Fibroblast of upper back skin (primary cell): ENCODE measurements at places on chromosomes 4 and X.

DNA sequence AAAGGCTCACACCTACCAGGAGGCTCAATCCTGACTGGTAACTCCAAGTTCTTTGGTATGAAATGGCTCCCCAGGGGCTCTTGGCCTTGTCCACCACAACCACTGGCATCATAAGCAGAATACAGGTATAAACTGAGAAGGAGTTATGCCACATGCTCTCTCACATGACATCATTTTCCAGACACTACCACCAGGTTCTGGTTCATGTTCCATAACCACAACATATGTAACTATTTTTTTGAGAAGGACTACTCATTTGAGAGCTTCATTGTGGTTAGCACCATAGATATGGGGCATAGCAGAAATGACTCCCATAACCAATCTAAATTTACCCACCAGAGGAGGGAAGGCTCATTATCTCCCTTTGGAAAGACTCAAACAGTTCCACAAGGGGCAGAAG, 19.6 kb downstream of the PRDM5 start:
- DNase-seq = peak; percentile 12

GRCh38 chrX:142977128-142977914, 48.4 kb upstream of the SPANXN4 start:
- peak; percentile 3 for DNase-seq

- DNase-seq = no peak
These were observed 6.4 kb downstream of the SYP start for GRCh38 chrX:49193542-49193964.

- peak; percentile 66 for DNase-seq
These were observed at the start of gene BEX3 for GRCh38 chrX:103376118-103376978. TSS of gene BEX3 (plus strand) at chrX:103376538. CDS start at chrX:103377522, 984 bp downstream.

GRCh38 chr4:3473181-3473950, 10.3 kb downstream of the DOK7 start:
- DNase-seq = no peak

DNA sequence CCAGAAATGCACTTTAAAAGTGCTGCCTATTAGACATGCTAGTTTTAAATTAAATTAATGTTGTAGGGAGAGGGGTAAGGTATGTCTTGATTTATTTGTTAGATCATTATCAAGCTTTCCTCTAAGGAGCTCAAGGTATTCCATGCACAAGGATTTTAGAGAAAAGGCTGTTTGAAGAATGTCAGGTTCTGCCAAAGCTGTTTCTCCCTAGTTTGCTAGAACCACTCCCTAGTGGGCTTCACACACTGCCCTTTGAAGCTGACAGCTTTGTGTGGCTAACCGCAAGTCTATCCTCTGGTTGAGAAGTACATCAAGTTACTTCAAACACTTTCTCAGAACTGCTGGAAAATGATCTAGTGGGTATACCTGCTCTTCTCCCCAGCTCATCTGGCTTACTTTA, 32.3 kb downstream of the RASL11B start:
- peak; percentile 86 for DNase-seq
